ENCODE measurements at places on chromosomes 6 and 20.

DNA sequence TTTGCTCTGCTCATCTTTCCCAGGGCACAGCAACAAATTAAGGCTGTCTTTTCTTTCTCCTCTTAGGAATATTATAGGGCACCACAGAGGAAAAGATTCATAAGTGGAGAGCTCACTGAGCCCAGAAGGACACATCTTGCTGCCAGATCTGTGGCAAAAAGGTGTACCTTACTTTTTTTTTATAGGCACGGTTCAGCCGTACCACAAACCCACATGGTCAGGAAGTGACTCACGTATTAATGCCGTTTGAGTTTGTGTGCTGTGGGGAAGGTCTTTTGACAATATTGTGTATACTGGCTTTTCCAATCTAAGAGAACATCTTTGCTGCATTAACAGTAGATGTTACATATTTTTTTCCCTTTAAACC is 28.4 kb downstream of the PAQR8 start:
- DNase-seq, result peak; percentile 68

DNA sequence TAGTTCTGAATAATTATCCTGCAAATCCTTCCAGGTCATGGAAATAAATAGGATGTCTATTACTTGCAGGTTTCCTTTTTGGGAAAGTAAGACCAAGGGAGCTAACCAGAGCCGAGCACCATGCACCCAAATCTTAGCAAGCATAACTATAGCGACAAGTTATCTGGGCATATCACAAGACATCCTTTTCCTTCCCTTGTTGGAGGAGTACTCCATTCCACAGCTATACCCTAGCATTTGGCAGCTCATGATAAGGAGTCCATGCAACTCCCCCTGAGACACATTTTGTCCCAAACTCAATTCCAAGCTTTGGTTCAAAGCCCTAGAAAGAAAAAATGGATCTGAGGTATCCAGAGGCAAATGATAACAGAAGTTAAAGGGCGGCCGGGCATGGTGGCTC is 16.5 kb upstream of the ASCC3 start:
- no peak for DNase-seq

- DNase-seq, result no peak
These were observed 9.3 kb downstream of the OR2H1 start for GRCh38 chr6:29466241-29466640.

DNA sequence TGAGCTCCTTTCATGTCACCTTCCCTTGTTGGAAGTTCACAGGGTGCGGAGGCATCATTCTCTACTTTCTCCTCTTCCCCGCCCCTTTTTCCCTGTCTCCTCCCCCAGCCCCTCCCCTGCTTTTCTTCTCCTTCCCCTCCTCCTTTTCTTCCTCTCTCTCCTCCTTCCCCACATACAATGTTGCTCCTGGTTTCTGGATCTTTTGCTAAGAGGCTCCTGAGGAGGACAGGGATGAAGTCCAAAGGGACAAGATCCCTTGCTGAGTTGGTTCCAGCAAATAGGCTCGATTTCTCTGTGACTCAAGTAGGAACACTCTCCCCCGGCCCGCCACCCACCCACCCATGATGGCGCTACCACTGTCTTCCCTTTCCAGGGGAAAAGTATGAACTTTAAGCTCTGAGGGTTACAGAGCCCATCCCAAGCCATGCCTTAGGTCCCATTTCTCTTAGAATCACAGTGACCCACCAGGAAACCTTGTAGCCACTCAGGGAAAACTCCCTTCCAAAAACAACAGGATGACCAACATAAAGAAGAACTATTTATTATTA is 852 bp upstream of the TFEB start:
- no peak for DNase-seq

DNA sequence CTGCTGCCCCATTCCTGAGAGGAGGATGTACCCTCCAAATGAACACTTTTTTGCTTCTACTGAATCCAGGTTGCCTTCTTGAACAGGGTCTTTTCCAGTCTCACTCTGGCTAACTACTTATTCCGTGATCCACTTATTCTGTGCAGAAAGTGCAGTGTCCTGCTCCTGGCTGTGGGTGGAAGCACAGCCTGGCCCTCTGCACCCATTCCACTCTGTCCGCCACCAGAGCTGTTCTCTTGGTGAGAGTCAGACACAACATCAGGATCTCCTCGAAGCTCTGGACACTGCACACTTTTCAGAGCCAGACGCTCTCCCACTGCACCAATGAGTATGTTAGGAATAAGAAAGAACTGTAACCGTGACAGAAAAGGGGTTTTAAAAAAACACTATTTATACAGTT is 174.2 kb downstream of the MCHR2 start:
- no peak for DNase-seq

- no peak for DNase-seq
These were observed 74.3 kb downstream of the ERMARD start for GRCh38 chr6:169825558-169826225.

DNA sequence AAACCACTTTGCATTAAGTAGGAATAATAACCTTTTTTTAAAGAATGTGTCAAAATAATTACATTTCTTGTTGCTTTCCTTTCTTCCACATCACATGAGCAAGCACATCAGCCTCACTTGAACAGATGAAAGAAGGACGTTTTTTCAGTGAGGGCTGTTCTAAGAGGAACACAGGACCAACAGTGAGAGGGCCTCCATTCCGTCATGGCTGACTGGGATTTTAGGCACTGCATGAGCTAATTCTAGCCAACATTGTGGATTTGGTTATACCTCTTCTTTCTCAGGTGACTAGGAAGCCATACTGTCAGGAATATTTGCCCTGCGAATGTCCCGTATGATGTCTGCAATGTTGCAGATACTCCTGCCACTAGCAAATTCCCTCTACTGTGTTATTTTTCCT is 87.6 kb downstream of the LINC00237 start:
- no peak for DNase-seq

GRCh38 chr6:33014841-33015634 is 5.6 kb upstream of the HLA-DOA start:
- DNase-seq, result peak; percentile 92

- no peak for DNase-seq
These were observed 1168.4 kb upstream of the CITED2 start for GRCh38 chr6:140542863-140543262.

- DNase-seq, result no peak
These were observed 159.3 kb downstream of the WDR27 start for GRCh38 chr6:169542491-169542890.
